Cerebellar cortex (tissue), 1 donor: ENCODE measurements at places on chromosomes 7 and 10.

GRCh38 chr7:90701021-90701420, 104.9 kb downstream of the CDK14 start:
- DNase-seq: no peak

GRCh38 chr7:98240961-98241673, 10.9 kb downstream of the TECPR1 start:
- DNase-seq: peak; percentile 30

- DNase-seq: no peak
Measured at GRCh38 chr10:62755662-62756653, 48.6 kb upstream of the ADO start.

DNA sequence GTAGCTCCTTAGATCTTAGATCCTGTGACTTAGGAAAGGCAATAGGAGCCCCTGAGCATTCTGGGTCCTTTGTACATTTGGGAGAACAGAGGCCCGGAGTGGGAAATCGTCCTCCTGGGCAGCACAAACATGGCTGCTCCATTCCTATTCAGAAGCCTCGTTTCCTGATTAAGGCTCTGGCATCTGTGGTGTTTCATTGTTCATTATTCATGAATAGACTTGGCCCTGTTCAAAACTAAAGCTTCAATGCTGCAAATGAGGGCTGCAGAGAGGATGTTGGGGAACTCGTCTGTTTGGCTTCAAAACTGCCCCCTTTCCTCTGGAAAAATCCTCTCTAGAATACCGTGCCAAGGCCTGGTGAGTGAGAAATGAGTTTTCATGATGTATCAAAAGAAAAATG, 3.4 kb upstream of the HTRA1 start:
- DNase-seq: no peak

GRCh38 chr10:95818668-95819067, 62.7 kb downstream of the ENTPD1 start:
- DNase-seq: no peak

- DNase-seq: peak; percentile 81
Measured at GRCh38 chr7:120725376-120726039, 132.4 kb downstream of the TSPAN12 start.

- no peak for DNase-seq
Measured at GRCh38 chr7:155166673-155167370, 96.7 kb downstream of the HTR5A start.

GRCh38 chr7:151645311-151645710, 125.6 kb upstream of the RHEB start:
- DNase-seq: no peak

DNA sequence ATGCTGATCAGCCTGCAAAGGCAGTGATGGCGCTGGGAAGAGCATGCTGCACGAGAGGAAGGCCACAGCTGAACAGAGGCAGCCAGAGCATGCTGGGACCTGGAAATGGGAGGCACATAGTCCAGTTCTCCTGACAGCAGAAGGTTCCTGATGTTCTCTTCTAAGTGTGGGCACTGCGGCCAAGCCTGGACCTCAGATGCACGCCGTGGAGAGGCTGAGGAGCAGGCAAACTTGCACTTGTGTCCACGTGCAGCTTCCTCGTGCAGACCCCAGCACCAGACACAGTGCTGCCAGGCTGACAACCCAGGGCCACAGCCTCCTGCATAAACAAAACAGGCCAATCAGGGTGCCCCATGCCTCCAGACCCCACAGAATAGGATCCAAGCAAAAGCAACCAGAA, 93.5 kb upstream of the LANCL2 start:
- DNase-seq: no peak

DNA sequence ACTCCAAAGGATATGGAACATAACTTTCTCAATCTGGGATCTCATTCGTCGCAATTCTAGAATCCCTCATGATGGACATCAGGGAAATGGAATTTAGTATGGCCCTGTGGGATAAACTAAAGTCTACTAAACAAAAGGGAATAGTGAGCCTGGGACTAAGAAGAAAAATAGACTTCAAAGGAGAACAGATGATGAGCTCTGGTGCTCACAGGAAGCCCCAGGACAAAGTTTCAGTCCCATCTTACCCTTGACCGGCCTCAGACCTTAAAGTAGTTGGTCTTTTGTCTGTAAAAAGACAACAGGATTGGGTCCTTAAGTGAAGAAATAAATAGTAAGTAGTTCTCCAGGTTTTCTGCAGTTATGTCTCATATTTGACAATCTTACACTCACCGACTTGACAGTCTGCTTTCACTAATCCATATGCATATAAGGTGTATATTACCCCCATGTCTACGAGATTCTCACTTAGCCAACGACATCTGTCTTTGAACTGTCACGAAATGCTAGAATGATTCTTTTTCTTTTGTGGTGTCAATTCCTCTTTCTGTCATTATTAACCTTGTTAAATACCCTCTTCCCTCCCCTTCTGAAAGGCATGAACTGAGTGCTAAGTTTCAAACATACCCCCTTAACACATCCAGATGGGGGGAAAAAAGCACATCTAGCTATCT, 10.9 kb upstream of the IKZF1 start:
- no peak for DNase-seq

GRCh38 chr10:17216901-17217395, 11.1 kb upstream of the VIM start:
- DNase-seq: no peak

GRCh38 chr10:109727436-109727835, 195.9 kb downstream of the XPNPEP1 start:
- DNase-seq: no peak

DNA sequence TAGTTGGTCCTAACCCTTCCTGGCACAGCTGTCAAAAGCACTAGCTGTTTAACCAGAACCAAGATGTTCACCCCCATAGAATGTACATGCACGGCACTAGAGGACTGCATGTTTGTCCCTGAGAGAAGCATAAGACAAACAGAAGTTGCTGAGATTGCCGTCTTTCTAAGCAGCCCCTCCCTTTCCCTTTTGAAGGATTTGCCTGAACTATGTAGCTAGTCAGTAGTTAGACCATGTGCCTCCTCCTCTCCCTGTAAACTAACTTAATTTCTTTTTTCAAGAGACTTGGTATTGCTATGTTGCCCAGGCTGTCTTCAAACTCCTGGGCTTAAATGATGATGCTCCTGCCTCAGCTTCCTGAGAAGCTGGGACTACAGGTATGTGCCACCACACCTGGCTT, 40.7 kb downstream of the TBC1D12 start:
- DNase-seq: peak; percentile 14

GRCh38 chr10:84397735-84398144, 69.4 kb downstream of the CCSER2 start:
- no peak for DNase-seq

DNA sequence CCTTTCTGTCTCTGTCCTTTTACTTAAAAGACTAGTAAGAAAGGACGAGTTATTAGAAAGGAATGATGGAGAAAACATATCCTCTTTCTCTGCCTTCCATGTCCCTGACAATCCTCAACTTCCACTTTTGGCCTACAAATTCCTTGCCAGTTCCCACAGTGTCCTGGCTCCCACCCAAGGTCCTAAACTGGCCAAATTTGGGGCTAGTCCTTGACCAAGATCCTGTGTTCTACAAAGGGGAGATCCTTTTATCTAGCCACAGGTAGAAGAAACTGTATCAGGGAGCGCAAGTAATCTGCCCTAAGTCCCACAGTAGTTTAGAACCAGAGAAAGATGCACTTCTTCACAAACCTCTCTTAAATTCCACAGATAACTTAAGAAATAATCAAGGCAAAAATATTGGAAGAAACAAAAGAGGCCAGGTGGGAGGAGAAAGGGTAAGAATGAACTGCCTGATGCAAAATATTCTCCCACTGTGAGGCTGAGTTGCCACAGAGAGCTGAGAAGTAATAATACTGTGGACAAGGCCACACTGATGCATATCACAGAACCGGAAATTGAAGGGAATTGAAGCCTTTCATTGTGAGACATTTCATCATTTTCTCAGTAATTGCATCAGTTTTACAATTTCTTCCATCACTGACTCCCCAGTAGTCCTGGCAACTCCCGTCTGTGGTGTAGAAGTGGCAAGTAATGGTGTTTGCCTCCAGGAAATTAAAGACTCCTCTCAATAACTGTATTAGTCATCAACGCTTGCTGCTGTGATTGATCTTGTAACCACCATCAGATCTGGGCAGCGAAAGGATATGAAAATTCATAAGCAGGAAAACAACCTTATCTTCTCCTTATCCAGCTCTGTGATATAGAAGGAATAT, 47.2 kb downstream of the DNAJC12 start:
- peak; percentile 70 for DNase-seq

DNA sequence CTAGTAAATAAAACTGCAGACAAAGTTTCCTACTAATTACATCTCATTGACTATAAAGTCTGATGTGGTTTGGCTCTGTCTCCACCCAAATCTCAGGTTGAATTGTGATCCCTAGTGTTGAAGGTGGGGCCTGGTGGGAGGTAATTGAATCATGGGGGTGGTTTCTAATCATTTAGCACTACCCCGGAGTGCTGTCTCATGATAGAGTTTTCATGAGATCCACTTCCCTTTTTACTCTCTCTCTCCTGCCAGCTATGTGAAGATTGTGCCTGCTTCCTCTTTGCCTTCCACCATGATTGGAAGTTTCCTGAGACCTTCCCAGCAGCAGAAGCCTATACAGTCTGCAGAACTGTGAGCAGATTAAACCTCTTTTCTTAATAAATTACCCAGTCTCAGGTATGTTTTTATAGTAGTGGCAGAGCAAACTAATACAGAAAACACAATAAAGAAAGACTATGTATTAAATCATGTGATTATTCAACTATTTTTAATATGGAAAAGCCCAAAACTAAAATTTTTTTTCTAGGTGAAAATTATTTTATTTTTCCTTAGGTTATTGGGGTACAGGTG, 232.1 kb downstream of the FZD1 start:
- DNase-seq: no peak

- DNase-seq: no peak
Measured at GRCh38 chr7:154911862-154912455, 91.0 kb downstream of the PAXIP1 start.

DNA sequence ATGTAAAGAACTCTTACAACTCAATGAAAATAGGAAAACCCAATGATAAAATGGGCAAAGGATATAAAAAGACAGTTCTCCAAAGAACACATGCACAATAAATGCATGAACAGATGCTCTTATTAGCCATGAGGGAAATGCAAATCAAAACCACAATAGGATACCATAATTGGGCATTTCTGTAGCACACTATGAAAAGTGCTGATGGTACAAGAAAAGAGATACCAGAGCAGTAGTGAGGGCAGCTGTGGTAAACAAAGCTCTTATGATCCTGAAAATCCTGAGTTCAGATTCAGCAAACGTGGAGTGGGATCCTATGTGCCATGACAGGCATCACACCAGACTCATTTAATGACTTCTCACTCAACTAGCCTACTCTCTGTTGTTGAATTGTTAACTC, 96.7 kb upstream of the SLC25A13 start:
- DNase-seq: no peak

DNA sequence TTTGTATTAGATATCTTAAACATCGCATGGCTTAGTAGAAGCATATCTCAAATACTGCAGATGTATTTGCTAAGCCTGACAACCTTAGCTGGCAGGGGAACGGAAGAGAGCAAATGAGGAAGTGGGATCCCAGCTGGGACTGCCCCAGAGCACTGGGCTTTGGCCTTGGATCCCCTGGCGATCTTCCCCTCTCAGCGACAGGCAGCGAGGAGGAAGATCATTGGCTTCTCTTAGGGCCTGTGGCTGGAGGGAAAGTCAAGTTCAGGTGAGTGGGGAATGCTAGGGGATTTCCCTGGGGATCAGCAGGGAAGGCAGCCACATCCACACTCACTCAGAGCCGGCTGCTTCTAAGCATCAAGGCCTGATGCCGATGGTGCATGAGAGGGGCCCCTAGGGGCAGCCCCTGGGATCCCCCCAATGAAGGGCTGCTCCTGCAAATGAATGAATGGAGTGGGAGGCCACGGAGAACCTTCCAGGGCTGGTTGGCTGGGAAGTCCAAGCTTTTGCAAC, 42.0 kb downstream of the LYZL2 start:
- DNase-seq: no peak

GRCh38 chr7:2821842-2822507, 22.1 kb downstream of the GNA12 start:
- DNase-seq: no peak

- no peak for DNase-seq
Measured at GRCh38 chr10:96791902-96792301, 40.2 kb upstream of the LCOR start.

GRCh38 chr10:25078658-25079431, 62.4 kb downstream of the THNSL1 start:
- no peak for DNase-seq

DNA sequence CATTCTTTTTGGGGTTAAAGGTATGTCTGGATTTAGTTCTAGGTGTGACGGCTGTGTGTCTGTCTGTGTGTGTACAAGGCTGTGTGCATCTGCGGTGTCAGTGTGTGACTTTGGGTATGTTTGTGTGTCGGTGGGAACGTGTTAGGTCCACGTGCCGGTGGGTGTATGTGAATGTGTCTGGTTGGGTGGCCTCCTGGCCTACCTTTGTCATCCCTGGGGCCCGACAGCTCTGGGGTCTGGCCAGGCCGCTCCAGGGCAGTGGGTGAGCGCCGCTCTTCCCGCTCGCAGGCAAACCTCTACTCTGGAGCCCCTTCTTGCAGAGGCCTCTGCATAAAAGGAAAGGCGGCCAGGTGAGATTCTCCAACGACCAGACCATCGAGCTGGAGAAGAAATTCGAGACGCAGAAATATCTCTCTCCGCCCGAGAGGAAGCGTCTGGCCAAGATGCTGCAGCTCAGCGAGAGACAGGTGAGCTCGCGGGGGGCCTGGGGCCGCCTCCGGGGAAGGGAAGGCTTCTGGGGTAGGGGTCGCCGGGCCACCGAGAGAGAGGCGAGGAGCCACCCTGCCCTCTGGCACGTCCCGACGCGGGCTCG, 2.4 kb downstream of the HHEX start:
- DNase-seq: no peak

GRCh38 chr7:97011536-97012364, 6.4 kb downstream of the DLX6 start:
- no peak for DNase-seq

DNA sequence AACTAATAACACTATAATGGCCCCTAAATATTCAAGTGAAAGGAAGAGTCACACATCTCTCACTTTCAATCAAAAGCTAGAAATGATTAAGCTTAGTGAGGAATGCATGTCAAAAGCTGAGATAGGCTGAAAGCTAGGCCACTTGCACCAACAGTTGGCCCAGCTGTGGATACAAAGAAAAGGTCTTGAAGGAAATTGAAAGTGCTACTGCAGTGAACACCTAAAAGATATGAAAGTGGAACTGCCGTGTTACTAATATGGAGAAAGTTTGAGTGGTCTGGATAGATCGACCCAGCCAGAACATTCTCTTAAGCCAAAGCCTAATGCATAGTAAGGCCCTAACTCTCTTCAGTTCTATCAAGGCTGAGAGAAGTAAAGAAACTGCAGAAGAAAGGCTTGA, 12.1 kb upstream of the SNX13 start:
- DNase-seq: no peak

GRCh38 chr7:127628445-127628844, 10.5 kb upstream of the PAX4 start:
- DNase-seq: peak; percentile 7

DNA sequence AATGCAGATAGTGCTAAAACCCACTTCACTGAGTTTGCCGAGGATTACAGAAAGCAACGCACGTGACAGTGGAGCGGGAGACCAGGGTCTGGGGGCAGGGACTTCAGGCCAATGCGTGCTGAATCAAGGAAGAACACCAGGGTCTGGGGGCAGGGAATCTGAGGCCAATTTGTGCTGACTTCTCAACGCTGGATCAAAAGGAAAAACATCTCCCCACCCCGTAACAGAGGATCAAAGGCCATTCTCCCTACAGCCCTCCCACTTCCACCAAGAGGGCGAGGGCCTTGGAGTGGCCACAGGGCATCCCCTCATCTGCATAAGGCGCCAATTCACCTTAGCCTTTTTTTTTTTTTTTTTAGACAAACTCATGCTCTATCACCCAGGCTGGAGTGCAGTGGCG, 22.3 kb upstream of the BNIP3 start:
- DNase-seq: no peak
